ENCODE measurements at places on chromosomes 2 and 18.

DNA sequence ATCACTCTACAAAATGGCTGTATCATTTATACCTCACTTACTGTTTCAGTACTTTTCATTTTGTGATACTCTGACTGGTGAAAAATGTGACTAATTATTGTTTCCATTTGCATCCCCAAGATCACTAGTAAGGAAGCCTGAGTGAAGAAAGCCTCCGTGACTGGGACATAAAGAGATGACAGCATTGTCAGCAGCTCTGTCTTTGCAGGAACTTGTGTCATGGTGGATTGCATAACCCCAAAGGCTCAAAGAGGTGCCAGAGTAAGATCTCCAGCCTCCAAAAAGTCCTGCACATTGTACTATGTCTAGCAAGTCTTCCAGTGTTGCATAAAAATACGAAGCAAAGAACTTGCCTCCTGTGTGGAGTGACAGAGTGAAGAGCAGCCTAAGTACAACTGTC, 187.5 kb upstream of the CRIM1 start:
- DNase-seq: no peak

DNA sequence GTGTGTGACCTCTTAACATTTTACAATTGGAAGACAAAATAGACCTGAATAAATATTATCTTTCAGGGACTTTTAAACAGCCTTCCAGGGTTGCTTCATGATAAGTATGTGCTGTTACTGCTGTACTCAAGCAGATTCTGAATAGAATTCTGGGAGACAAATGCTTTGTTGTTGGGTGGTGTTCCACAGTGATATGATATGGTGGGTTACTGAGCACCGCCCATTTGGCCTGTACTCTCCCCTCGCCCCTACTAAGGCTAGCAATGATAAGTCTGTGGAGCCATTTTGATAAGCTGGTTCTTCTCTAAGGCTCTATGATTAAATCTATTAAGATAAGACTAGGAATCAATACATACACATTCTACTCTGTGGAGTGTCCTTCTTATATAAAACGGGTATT, 89.8 kb upstream of the ITGA4 start:
- no peak for DNase-seq

DNA sequence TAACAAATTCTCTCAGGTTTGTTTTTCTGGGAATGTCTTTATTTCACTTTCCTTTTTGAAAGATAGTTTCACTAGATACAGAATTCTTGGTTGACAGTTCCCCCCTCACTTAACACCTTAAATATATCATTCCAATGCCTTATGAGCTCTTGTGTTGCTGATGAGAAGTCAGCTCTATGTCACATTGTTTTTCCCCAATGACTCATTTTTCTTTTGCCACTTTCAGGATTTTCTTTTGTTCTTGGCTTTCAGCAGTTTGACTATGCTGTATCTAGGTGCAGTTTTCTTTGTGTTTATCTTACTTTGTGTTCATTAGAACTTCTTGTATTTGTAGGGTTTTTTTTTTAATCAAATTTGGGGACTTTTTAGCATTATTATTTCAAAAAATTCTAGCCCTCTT, 5.6 kb upstream of the RALBP1 start:
- DNase-seq: no peak

DNA sequence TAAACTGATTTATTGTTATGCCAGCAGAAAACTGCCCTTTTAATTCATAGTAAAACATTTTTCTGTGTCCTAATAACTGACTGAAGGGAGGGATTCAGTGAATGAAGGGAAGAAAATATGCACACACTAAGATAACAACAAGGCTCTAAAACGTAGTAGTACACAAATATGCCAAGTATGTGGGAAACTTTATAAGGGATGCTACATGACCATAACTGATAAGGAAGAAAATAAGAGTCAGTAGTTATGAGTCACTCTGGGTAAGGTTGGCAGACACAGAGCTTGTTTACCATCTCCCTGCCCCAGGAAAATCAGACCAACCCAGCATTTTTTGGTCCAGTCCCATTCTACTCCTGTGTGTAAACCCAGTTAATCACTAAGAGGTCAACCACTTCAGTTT, 124.2 kb downstream of the RPRM start:
- DNase-seq: no peak

GRCh38 chr2:48755473-48755872, at the start of gene LHCGR:
Gene LHCGR, minus strand, starts transcription at chr2:48755724. Its CDS starts 53 bp downstream, at chr2:48755671.
- peak; percentile 19 for DNase-seq

GRCh38 chr18:26863122-26863879, 2.2 kb downstream of the AQP4 start:
- no peak for DNase-seq

- DNase-seq: no peak
Observed at GRCh38 chr18:1056404-1056803, 151.7 kb downstream of the ADCYAP1 start.

- DNase-seq: peak; percentile 79
Observed at GRCh38 chr2:151374436-151374835, 17.0 kb downstream of the TNFAIP6 start.

DNA sequence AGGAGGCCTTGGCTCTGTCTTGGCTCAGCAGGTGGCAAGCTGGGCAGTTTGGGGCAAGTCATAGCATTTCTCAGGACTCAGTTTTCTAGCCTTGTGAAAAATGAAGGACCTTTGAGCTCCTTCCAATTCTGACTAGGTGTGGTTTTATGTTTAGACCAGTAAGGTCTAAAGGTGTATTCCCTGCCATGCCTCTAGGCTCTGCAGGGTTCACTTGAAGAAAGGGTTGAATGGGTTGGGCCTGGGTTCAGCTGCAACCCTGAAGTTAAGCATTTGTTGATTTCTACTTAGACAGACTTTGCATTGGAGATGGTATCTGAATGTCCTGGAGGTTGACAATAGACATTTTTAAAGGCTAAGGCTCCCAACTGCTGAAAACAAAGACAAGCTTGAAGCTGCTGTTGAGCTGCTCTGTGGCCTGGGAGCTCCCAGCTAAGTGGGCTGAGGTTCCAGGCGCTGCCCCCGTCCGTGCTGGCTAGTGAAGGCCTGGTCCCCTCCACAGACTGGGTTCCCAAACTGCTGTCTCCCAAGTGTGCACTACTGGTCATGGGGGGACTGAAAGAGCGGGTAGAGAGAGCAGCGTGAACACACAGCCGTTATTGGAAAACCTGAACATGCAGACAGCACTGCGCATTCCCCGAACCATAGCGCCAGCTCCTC, 100.7 kb upstream of the SMAD7 start:
- DNase-seq: no peak

GRCh38 chr2:22281033-22281432, 1103.9 kb upstream of the KLHL29 start:
- DNase-seq: peak; percentile 91

DNA sequence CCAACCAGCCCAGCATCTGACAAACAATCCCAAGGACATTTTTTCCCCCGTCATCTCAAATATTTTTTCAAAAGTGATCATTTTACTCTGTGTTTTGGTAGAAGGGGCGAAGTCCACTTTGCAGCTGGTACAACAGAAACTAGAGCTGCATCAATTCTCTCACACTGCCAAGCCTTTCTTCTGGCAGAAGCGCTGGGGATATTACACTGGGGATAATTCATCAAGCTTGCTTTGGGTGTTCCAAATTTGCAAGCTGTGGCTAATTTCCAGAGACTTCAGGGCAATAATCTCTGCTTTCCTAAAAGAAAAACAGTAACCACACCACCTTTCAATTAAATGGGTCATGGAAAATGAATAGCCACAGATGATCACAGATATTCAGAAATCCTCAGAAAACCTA, 238.3 kb downstream of the SLC8A1 start:
- DNase-seq: no peak

- DNase-seq: no peak
Observed at GRCh38 chr2:27255187-27255586, 7.7 kb downstream of the SLC30A3 start.

DNA sequence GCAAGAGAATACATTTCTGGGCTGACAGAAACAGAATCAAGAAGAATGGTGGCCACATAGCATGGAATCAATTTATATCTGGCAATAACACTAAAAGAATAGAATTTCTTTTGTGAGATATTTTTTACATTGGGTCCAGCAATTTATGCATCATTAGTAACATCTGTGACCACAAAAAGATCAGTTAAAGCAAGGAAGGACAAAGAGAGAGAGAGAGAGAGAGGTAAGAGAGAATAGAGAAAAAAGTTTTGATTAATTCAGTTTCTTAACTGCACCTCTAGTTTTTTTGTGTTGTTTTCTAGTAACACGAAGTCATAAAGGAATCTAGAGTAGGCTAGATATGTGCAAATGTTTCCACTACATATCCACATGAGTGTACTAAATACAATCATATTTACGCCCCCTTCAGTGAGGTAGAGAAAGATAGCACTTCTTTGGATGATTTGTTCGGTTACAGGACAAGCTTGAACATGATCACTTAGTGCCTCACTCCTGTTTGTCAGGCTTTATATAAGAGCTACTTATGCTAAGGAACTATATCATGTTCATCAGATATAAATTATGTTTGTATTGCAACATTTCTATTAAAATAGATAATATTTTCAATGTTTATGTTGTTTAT, 247.4 kb upstream of the COL3A1 start:
- no peak for DNase-seq

DNA sequence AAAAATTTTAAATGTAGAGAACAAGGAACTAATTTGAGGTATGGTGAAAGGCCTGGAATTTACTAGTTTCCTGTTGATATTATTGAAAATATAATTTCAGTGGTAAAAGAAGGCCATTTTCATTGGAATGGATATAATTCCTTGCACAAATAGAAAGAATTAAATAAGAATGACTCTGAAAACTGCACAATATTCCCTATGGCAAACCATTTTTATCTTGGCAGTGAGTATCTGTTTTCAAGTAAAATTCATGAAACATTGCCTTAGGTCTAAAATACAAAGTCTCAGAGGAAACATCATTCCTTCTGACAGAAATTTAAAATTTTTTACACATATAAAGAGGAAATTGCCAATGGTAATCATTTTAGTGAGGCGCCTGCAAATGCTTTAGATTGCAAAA, 1468.3 kb downstream of the LRP1B start:
- DNase-seq: no peak

- DNase-seq: no peak
Observed at GRCh38 chr18:28999726-29000125, 822.8 kb upstream of the CDH2 start.

GRCh38 chr18:36153203-36153602, 23.5 kb downstream of the ELP2 start:
- peak; percentile 9 for DNase-seq

- peak; percentile 65 for DNase-seq
Observed at GRCh38 chr2:118032169-118033013, 18.5 kb upstream of the CCDC93 start.

GRCh38 chr2:19527771-19528170, 169.3 kb upstream of the OSR1 start:
- DNase-seq: no peak

DNA sequence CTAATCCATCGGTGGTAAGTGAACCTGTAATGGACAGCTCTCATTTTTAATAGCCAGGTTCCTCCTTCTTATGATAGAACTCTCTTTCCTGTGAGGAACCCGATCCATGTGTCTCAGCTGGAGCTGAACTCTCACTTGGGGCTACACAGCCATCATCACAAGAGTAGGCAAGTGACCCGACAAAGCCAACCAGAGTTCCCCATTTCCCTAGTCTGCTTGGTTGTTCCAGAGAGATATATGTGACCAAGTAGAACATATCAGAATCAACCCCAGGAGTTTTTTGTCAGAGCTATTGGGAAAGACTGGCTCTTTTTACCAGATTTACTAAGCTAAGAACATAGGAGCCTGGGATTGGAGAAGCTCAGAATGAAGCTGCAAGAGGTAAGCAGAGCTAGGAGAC, 14.6 kb upstream of the HNRNPLL start:
- DNase-seq: no peak

GRCh38 chr18:12599966-12600365, 57.9 kb downstream of the SPIRE1 start:
- DNase-seq: no peak

GRCh38 chr2:44477657-44478414, 116.1 kb downstream of the CAMKMT start:
- DNase-seq: no peak

GRCh38 chr18:48732767-48733424, 194.1 kb downstream of the CTIF start:
- no peak for DNase-seq

GRCh38 chr2:80467262-80467811, 162.8 kb upstream of the LRRTM1 start:
- no peak for DNase-seq

DNA sequence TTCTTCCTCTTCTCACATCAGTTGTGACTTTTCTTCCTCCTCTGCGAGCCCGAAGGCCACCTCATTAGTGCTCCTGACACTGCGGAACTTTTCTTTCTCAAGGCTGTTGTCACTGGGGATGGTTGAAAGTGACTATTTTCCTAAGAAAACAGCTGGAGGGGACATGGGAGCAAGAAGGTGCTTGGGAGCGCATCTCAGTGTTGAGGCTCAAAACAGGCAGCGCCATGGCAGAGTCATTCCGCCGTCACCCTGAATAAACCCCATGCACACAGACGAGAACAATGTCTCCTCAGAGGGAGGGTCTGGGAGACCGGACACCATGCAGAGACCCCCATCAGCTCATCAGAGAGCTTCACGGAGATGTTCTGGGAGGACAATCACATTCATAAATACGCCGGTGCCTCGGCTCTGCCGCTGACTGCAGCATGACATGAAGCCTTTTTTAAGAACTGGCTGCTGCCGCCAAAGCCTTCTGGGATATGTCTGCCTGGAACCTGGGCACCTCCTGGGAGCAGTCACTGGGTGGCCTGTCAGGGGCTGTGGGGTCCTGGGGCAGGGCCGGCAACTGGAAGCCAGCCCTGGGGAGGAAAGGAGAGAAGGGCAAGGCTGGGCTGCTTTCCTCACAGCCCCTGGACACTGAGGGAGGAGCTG, 19.2 kb downstream of the ATOH8 start:
- no peak for DNase-seq

GRCh38 chr2:48691935-48692691, 63.4 kb downstream of the LHCGR start:
- DNase-seq: no peak

GRCh38 chr2:132439703-132440398, 23.2 kb downstream of the GPR39 start:
- DNase-seq: peak; percentile 71

- no peak for DNase-seq
Observed at GRCh38 chr2:113190871-113191270, 17.1 kb downstream of the PSD4 start.

- no peak for DNase-seq
Observed at GRCh38 chr2:115183144-115183543, 740.7 kb downstream of the DPP10 start.

GRCh38 chr2:181957668-181958067, 28.0 kb upstream of the PPP1R1C start:
- no peak for DNase-seq

DNA sequence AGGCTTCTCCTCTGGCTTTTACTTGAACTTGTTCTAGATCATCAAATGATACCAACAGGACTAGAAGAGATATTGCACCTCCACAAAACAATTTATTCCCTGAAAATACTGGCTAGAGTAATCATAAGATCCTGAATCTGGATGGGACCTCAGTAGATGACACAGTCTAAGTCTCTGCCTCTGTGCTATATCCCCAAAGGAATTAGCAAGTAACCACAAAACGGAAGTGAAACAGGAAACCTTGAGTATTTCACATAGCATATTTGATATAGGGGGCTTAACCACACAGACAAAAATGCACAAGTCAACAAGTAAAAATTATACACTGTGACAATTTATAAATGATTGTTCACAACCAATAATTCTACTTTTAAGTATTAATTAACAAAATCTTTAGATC, 456.9 kb upstream of the TNP1 start:
- peak; percentile 78 for DNase-seq
